BJ (cell line): ENCODE measurements at places on chromosomes 11 and 22. TPM values are rescaled to one million over a fixed set of nuclear protein-coding genes. Genes with fewer than 3 reads are reported as not detected.

DBX1 gene
- polyA plus RNA-seq, result not detected in 2 replicates

ALDH3B1 gene
- 48.4 and 74.2 TPM in 2 replicates for polyA plus RNA-seq

APOBEC3C gene
- polyA plus RNA-seq, result 20.4 and 20.9 TPM in 2 replicates

CD3D gene
- polyA plus RNA-seq, result not detected in 2 replicates

OR4D5 gene
- polyA plus RNA-seq, result not detected in 2 replicates

DNA sequence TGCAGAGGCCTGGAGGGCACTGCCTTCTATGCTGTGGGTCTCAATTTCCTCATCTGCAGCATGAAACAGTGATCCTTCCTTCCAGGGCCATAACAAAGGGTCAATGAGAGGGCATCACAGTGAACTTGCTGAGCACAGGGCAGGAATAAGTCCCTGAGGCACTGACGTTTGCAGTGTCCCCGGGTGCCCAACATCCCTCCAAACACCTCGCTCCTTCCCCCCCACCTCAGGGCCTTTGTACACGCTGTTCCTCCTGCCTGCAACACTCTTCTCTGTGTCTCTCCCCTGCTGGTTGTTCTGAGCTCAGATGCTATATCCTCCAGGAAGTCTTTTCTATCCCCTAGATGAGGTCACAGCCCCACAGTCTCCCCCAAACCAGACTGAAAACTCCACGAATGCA, 59.7 kb upstream of the TCF20 start:
- DNase-seq, result no peak

DNA sequence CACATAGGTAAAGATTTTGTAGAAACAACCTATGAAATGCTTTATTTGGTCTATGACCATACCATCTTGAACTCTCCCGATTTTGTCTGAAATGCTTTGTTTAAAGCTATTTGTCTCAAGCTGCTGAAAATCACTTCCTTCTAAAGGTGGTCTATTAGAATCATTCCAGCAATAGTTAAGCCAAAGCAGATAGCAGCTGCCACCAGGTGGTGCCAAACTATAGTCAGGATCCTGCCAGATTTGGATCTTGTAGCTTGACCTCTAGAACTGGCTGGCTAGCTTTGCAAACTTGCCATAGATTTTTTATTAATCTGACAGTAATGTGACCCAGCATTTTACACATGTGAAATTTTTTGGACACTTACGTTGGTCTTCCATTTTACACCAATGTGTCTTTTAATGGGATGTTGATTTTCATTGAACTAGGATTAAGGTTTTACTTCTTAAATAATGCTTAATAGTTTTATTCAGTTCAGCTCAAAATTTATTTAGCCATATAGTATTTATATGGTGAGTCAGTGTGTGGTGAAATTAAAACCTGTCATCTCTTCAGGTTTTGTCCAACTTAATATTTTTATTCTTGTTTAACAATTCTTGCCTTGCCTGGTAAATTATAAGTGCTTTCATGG, 19.7 kb downstream of the CTR9 start:
- DNase-seq, result no peak

GRCh38 chr11:115463606-115464005, 40.6 kb downstream of the CADM1 start:
- no peak for DNase-seq

GRCh38 chr22:39117585-39118191, 20.6 kb downstream of the APOBEC3H start:
- DNase-seq, result no peak

DNA sequence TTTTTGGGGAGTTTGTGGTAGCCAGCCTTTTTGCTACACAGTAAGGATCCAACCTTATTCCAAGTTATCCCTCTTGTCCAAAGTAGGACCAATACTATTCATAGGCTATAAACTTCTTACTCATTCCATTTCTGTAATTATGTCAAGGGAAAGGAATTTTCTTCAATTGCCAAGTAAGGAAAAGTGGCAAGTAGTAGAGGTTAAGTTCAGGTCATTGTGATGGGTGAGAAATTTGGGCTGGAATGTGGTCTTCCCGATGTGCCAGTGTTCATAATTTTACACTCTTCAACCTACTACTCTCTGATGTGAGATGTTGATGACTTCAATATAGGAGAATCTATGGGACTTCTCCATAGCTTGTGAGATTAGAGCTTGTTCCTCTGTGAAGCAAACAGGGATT, 648.8 kb downstream of the METTL15 start:
- DNase-seq, result peak; percentile 80

GRCh38 chr11:86228269-86229038, 16.1 kb upstream of the EED start:
- no peak for DNase-seq

GRCh38 chr11:34063061-34063795, 11.7 kb downstream of the CAPRIN1 start:
- no peak for DNase-seq

GRCh38 chr22:43377548-43377895, 34.3 kb upstream of the MPPED1 start:
- DNase-seq, result no peak

- DNase-seq, result no peak
Observed at GRCh38 chr11:13140873-13141655, 131.9 kb downstream of the RASSF10 start.

DNA sequence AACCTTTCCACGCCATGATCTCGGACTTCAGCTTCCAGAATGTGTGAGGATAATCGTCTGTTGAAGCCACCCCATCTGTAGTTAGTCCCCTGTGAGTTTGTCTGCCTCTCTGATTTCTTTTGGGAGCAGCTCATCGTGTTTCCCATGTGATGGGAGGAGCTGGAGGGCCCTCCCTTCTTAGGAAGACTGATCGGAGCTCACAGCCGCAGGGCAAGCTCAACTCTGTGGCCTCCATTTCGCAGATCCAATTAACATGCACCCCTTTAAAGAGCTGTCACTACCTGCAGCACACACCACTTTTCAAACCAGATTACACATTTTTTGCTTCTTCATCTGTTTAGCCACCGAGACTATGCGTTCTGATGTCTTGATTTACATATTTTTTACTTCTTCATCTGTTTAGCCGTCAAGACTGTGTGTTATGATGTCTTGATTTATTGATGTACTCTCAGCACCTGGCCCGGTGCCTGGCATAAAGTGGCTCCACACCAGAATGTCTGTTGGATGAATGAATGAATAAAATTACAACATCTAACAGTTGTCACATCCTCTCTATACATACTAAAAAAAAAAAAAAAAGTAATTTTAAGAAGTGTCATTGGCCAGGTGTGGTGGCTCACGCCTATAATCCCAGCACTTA, 14.9 kb upstream of the PPFIA1 start:
- no peak for DNase-seq

- DNase-seq, result no peak
Observed at GRCh38 chr11:1006762-1007161, 29.8 kb downstream of the MUC6 start.

GRCh38 chr11:96112192-96113128, 188.6 kb upstream of the MTMR2 start:
- no peak for DNase-seq

- no peak for DNase-seq
Observed at GRCh38 chr11:2321311-2321683, 19.5 kb downstream of the TSPAN32 start.
